ENCODE measurements at places on chromosomes 12 and 14. TPM values are rescaled to one million over a fixed set of nuclear protein-coding genes. Genes with fewer than 3 reads are reported as not detected.

DNA sequence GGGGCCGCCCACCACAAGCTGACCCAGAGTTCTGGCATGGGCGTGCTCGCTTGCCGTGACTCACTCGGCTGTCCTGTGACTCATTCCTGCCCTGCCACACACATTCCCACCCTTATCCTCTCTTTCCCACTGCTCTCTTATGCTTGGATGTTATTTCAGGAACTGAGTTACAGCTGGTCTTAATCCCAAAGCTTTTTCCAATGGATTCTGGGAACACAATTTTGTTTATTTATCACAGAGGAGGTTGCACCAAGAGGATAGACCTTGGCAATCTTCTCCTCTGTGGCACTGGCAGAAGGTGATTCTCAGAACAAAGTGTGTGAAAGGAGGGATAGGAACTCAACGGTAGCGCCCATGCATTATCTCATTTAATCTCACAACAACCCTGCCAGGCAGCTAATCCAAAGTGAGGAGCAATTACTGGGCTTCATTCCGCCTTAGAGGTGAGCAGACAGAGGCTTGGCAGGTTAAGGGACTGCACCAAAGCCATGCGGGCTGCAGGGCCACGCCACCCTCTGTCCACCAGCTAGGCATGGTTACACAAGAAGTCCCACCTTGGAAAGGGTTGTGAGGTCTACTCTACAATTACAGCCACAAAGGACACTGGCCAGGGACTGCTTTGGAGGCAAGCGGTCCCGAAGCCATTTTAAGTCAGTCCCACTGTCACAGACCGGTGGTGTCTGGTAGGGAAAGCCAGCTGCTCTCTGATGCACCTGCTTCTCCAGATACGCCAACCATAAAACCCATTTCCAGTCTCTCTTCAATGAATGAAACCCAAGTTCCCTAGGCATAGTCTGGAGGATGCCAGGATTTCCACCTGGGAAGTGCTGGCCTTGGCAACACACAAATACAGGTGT, 32.9 kb downstream of the SYNE3 start:
- peak; percentile 98 for DNase-seq
- H3K27ac ChIP-seq = peak overlapping the region; percentile 67
- H3K27me3 ChIP-seq = no peaks in the 10 kb centered on the region
- H3K4me1 ChIP-seq = peaks cover 26% of the 10 kb centered on the region

- H3K27ac ChIP-seq = no peak overlapping the region
- no peaks in the 10 kb centered on the region for H3K27me3 ChIP-seq
- no peaks in the 10 kb centered on the region for H3K36me3 ChIP-seq
- DNase-seq = no peak
- peaks cover 4% of the 10 kb centered on the region for H3K4me1 ChIP-seq
- H3K4me3 ChIP-seq = no peak overlapping the region
Measured at GRCh38 chr12:96452261-96452922, 37.0 kb upstream of the CFAP54 start.

DNA sequence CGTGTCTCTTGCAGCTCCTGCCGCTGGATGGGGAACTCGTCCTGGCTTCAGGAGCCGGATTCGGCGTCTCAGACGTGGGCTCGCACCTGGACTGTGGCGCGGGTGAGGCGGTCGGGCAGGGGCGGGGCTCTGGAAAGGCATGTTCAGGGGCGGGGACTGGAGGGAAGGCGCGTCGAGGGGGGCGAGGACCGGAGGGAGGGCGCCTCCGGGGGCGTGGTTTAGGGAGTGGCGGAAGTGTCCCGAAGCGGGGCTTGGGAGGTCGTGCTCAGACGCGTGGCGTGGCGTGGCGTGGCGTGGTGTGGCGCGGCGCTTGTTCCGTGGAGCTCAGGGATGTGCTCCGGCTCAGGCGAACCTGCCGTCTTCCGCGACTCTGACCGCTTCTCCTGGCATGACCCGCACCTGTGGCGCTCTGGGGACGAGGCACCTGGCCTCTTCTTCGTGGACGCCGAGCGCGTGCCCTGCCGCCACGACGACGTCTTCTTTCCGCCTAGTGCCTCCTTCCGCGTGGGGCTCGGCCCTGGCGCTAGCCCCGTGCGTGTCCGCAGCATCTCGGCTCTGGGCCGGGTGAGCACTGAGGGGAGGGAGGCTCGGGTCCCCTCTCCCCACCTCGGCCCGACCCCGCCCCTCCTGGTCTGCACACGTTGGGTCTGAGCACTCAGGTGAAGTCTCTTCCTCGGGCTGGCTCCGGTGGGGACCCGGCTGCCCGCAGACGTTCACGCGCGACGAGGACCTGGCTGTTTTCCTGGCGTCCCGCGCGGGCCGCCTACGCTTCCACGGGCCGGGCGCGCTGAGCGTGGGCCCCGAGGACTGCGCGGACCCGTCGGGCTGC, 6.2 kb downstream of the AMN start:
- peak overlapping the region; percentile 43 for H3K4me3 ChIP-seq
- peak; percentile 94 for DNase-seq
- H3K27ac ChIP-seq = no peak overlapping the region

GRCh38 chr12:100643246-100643645, 69.8 kb downstream of the GAS2L3 start:
- no peaks in the 10 kb centered on the region for H3K36me3 ChIP-seq
- no peak for DNase-seq
- H3K4me1 ChIP-seq = no peaks in the 10 kb centered on the region
- no peaks in the 10 kb centered on the region for H3K27me3 ChIP-seq
- H3K27ac ChIP-seq = no peak overlapping the region
- H3K4me3 ChIP-seq = no peak overlapping the region

DNA sequence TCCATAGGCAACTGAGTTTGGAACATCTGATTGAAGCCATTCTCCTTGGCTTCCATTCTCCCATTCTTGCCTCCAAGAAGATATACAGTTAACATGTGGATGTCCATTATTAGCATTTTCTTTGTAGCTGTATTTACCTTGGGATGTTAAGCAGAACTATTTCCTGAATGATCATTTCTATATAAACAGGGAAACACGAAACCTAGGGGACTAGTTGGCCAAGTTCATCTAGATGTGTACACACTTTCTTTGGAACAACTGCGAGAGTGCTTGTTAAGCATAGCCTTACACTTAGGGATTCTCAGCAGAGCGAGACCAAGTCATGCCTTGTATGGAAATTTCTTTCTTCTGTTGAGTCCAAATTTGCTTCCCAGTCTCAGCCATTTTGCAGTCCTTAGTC, 42.1 kb downstream of the DRAM1 start:
- H3K36me3 ChIP-seq = no peaks in the 10 kb centered on the region
- no peak for DNase-seq
- H3K27ac ChIP-seq = no peak overlapping the region
- H3K4me3 ChIP-seq = no peak overlapping the region

The CABP1 gene
- not detected for total RNA-seq

The KLHDC1 gene
- 2.9 TPM for total RNA-seq

The C1S gene
- 478 TPM for total RNA-seq
